Activated CD4-positive, alpha-beta T cell treated with anti-CD3 and anti-CD28 coated beads, Interleukin-2, Interleukin-4, amounts not matched to agents 100 ng/mL and 50 ng/mL, durations not matched to agents 16 hours and 8 hours (primary cell): ENCODE measurements at places on chromosomes 11 and 22.

DNA sequence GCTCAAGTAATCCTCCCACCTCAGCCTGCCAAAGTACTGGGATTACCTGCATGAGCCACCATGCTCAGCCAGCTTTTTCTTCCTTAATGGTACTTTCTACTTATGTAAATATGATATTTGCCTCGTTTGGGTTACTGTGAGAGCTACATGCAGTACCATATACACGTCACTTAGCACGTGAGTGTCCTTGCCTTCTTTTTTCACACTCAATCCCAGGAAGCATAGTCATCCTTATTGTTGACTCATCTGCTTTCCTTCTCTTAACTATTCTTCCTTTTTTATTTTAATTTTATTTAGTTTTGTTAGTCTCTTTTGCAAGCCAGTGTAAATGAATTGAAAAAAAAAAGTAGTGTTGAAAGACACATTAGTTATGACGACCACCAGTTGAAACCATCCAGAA, 205.9 kb downstream of the HIPK3 start:
- no peak for DNase-seq

DNA sequence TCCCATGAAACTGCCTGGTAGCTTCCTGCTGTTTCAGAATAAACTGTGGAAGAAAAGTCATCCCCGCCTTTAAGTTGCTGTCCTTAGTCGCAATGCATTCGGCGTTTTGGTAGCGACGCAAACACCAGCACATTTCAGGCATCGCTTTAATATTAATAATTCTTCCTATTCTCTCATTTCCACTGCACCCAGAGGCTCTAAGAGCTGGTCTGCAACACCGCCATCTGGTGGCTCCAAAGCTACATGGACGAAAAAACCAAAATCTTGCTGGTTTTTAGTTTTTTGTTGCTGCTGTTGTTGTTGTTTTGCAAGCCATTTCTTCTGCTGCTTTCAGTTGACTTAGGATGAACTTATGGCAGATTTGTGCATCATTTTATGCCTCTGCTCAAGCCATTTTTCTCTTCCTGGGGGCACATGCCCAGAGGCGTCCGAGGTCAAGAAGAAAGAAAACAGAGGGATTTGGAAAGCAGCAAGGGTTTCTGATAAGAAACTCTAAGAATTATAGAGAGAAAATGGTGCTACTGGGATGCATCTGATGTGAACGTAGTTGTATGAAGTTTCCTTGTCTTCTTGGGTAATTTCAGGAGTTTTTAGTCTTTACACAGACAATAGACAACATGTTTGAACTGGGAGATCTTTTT, 345.4 kb upstream of the KIRREL3 start:
- DNase-seq = no peak

- no peak for DNase-seq
Measured at GRCh38 chr11:85769771-85770170, 41.2 kb downstream of the SYTL2 start.

- no peak for DNase-seq
Measured at GRCh38 chr22:40451210-40451609, 80.8 kb downstream of the SGSM3 start.

- DNase-seq = no peak
Measured at GRCh38 chr22:50078246-50078645, 7.0 kb downstream of the MLC1 start.

DNA sequence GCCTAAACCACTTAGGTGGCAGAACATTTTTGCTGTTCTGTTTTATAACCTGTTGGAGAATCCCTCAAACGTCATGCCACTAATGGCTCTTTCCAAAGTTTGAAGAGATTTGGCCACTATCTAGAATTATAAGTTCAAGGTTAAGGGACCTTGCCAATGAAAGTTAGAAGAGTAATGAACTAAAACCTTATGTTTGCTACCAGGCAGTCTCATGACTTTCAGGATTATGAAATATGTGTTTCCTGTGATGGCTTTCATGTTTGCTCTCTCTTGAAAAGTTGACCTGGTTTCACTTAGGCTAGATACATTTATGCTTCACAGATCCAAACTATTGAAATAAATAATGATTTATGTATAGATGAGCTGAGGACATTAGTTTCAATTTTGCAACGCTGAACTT, 340.0 kb downstream of the LRRC4C start:
- peak; percentile 4 for DNase-seq

- DNase-seq = no peak
Measured at GRCh38 chr11:22730319-22730718, 63.9 kb downstream of the GAS2 start.

GRCh38 chr11:94537031-94537600, 6.6 kb upstream of the FUT4 start:
- no peak for DNase-seq

GRCh38 chr22:27207907-27208306, 550.5 kb downstream of the MIAT start:
- DNase-seq = no peak

DNA sequence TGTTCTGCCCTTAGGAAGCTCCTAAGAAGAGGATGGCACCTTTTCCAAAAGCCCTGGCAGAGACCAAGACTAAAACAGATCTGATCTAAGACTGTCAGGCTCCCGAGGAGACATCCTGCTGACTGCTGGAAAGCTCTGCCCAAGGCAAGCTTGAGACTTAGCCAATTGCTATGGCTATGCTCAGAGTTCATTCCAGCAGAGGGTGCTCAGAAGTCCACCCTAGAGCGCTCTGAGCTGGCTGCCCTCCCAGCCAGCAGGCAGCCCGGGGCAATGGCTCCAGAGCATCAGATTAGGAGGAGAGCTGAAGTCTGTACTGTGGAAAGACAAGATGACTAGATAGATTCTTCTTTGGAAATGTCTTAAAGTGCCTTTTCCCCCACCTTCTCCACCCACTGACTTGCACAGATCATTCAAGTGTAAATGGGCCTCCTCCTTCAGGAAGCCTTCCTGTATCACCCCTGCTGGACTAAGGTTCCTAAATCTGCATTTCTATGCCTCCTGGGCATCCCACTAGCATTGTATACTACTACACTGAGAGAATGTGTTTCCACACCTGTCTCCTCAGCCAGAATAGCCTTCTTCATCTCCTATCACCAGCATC, 23.4 kb downstream of the LRRC55 start:
- DNase-seq = no peak

DNA sequence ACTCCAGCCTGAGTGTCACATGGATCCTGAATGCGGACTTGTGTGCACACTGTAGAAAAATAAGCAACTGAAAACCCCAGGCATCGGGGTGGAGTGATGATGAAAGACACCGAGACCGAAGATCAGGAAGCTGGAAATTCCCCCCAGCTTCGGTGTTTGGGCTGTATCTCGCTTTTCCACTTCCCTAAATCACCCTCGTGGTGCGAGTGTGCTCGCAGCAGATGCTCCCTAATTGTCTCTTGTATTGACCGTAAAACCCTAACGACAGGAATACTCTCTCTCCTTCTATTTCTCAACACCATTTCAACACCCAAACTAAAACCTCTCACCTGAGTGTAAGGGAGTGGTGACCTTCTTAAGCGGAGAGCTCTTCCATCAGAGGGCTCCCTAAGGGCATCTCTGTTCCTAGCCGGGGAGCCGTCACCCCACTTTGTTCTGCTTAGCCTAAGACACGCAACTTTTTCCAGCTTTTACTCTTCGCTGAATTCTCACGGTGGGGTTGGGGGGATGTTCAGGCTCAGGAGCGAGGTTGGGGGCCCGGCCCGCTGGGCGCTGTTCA, 635 bp upstream of the GRK3 start:
- DNase-seq = no peak

- no peak for DNase-seq
Measured at GRCh38 chr11:62269654-62270278, at the start of gene SCGB2A2. SCGB2A2 (plus strand) TSS chr11:62270158; CDS start chr11:62270217, 59 bp downstream.

GRCh38 chr22:38276166-38276565, 3.4 kb upstream of the TMEM184B start:
- no peak for DNase-seq

DNA sequence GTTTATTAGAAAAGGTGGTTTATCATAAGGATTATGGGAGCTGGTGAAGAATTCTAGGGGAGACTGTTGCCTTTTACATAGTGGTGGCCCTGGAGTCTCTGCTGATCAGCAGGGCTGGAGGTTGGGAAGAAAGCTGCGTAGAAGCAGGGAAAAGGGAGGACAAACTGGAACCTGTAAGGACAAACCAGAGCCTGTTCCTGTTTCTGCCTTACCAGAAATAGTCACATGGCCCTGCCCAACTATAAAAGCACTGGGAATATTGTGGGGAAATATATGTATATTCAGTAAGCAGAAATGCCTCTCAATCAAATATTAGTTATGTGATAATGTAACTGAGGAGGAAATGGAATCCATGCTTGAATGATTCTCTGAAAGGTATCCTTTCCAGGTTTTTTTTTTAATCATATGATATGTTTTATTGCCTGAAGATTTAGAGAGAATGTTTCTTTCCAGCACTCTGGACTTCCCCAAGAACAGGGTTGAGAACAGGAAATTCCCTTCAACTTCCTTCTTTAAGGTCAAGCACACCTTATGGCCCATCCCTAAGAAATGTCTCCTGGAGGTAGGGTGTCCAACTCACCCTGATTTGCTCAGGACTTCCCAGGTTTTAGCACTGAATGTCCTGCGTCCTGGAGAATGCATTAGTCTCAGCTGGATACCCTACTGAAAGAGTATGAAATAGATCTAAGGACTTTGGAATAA, 33.9 kb upstream of the SCUBE2 start:
- DNase-seq = no peak

DNA sequence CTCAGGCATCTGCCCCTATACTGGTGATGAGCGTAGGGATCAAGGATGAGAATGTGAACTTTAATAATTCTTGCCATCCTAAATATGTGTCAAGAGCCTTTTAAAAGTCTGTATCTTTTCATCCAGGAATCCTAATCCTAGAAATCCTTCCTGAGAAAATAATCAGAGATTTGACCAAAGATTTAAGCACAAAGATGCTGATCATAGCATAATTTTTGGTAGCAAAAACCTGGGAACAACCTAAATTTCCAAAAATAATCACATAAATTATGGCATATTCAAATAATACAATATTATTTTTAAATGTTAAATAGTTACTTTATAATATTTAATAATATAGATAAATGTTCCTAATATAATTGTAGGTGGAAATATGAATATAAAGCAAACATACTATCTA, 76.1 kb downstream of the SERGEF start:
- no peak for DNase-seq

DNA sequence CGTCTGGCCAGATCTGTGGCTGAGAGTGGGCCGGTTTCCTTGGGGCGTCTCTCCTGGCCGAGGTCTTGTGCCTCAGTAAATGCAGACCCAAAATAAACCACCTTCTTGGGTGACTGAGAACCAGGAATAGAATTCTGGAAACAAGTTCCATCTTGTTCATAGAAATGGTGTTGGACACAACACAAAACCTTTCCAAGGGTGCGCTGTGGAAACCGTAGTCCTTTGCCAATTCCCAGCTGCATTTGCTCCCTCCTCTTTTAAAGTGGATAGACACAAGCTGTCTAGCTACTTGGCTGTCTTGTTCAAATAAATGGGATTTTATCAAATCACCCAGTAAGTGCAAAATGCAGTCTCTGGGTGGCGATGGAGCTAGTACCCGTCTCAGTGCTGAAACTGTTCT, 300.2 kb downstream of the SHANK2 start:
- DNase-seq = no peak

GRCh38 chr11:133745791-133746190, 99.5 kb downstream of the SPATA19 start:
- no peak for DNase-seq

DNA sequence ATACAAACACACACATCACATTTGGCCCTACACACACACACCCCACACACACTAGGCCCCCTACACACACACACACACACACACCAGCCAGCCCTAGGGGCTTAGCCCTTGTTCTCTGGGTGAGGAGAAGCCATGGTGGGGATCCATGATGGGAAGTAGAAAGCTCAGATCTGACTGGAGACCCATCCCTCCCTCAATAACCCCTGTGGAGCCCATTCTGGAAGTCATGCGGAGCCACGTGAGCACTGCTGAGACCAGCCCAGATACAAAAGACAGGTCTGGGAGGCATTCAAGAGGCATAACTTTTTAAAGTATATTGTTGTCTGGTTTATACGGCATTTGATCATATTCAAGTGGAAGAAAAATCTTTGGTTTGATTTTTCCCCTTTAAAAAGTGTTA, 448.5 kb downstream of the SOX6 start:
- DNase-seq = no peak

DNA sequence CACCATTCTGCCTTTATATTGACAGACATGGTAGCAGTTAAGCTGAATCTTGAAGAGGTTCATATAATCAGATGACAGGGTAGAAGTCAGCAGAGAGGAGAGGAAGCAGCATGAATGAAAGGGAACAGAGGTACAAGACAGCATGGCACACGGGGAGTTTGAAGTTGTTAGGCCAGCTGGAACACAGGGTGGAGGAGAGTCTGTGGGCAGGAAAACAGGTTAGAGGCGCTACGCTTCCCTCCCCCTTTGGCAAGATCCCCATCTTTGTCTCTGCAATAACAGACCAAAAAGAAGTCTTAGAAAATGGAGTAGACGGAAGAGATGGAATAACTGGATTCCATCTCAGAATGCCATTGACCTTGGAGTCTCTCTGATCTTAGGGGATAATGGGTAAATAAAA, 20.0 kb upstream of the NDUFC2 start:
- DNase-seq = no peak

DNA sequence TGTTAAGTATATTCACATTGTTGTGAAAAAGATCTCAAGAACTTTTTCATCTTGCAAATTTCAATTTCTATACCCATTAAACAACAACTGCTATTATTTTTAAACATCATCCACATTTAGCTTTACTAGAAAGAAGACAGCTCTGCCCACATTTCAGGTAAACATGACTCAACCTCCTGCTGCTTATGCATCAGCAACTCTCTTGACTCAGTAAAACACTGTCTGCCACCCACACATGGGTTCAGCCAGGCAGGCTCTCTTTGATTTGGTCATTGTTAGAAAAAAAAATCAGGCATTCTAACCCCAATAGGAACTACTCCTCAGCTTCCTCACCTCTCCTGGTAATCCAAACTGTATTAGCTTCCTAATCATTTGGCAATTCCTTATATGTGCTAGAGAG, 5.1 kb upstream of the ENDOD1 start:
- peak; percentile 69 for DNase-seq

- DNase-seq = no peak
Measured at GRCh38 chr11:29310725-29311342, 706.0 kb downstream of the KCNA4 start.

GRCh38 chr11:125890447-125891100, 3.1 kb downstream of the HYLS1 start:
- DNase-seq = no peak
